ENCODE measurements at places on chromosomes 12 and 14.

- peaks cover 92% of the 10 kb centered on the region for H3K27me3 ChIP-seq
- peaks cover 2% of the 10 kb centered on the region for H3K36me3 ChIP-seq
- no peak for DNase-seq
- peaks cover 20% of the 10 kb centered on the region for H3K4me1 ChIP-seq
Observed at GRCh38 chr14:36520601-36521525, 831 bp upstream of the NKX2-1 start.

DNA sequence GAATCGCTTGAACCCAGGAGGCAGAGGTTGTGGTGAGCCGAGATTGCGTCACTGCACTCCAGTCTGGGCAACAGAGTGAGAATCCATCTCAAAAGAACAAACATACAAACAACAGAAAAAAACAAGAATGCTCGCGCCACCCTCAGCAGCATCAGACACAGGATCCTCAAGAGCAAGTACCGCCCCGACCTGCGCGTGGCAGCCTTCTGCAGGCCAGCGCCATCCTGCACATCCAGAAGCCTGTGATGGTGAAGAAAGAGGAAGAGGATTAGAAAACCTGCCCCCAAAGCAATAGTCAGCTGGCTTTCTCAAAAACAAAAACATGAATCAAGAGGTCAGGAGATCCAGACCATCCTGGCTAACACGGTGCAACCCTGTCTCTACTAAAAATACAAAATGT lies 30.0 kb upstream of the EID3 start:
- no peaks in the 10 kb centered on the region for H3K4me1 ChIP-seq
- no peak overlapping the region for H3K4me3 ChIP-seq
- no peaks in the 10 kb centered on the region for H3K27me3 ChIP-seq
- H3K27ac ChIP-seq: no peak overlapping the region
- DNase-seq: no peak
- H3K36me3 ChIP-seq: no peaks in the 10 kb centered on the region

GRCh38 chr12:19234981-19235871 lies 105.7 kb downstream of the PLEKHA5 start:
- no peak overlapping the region for H3K27ac ChIP-seq
- no peak for DNase-seq
- H3K27me3 ChIP-seq: no peaks in the 10 kb centered on the region
- H3K36me3 ChIP-seq: no peaks in the 10 kb centered on the region
- peaks cover 6% of the 10 kb centered on the region for H3K4me1 ChIP-seq
- H3K4me3 ChIP-seq: no peak overlapping the region

GRCh38 chr12:93125126-93125525 lies 196.0 kb upstream of the EEA1 start:
- no peak for DNase-seq
- no peaks in the 10 kb centered on the region for H3K4me1 ChIP-seq
- no peak overlapping the region for H3K27ac ChIP-seq
- H3K4me3 ChIP-seq: no peak overlapping the region
- no peaks in the 10 kb centered on the region for H3K36me3 ChIP-seq

- no peak overlapping the region for H3K4me3 ChIP-seq
- no peak overlapping the region for H3K27ac ChIP-seq
- DNase-seq: no peak
- H3K27me3 ChIP-seq: peaks cover 51% of the 10 kb centered on the region
- H3K4me1 ChIP-seq: no peaks in the 10 kb centered on the region
Observed at GRCh38 chr14:26599291-26599690, 1.5 kb upstream of the NOVA1 start.

GRCh38 chr12:114430306-114430705 lies 24.4 kb upstream of the TBX5 start:
- H3K4me1 ChIP-seq: no peaks in the 10 kb centered on the region
- peaks cover 26% of the 10 kb centered on the region for H3K27me3 ChIP-seq
- H3K4me3 ChIP-seq: no peak overlapping the region
- no peak overlapping the region for H3K27ac ChIP-seq
- H3K36me3 ChIP-seq: no peaks in the 10 kb centered on the region
- no peak for DNase-seq

DNA sequence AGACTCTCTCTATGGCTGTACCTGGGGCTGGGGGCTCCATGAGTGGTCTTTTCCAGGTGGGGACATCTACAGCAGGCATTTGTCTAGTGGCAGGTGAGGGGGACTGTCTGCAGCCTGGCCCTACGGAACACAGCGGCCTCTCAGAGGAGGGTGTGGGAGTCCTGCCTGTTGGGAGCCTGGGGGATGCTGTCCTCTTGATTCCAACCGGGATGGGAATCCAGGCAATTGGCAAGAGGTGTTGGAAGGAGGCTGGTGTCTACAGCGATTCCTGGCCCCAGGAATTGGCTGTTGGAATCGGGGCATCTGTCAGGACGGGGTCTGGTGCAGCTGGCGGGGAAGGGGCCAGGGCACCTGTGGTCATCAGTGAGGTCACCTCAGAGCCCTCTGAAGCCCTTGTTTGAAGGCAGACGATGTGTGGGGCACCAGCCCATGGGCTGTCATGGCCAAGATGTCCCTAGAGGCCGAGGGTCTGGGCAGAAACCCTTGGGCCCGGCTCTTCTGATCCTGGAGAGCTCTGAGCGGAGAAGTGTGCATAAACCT lies 386.3 kb downstream of the TMEM121 start:
- no peaks in the 10 kb centered on the region for H3K36me3 ChIP-seq
- no peak overlapping the region for H3K4me3 ChIP-seq
- H3K4me1 ChIP-seq: peaks cover 2% of the 10 kb centered on the region
- no peak overlapping the region for H3K27ac ChIP-seq
- H3K27me3 ChIP-seq: peaks cover 3% of the 10 kb centered on the region

DNA sequence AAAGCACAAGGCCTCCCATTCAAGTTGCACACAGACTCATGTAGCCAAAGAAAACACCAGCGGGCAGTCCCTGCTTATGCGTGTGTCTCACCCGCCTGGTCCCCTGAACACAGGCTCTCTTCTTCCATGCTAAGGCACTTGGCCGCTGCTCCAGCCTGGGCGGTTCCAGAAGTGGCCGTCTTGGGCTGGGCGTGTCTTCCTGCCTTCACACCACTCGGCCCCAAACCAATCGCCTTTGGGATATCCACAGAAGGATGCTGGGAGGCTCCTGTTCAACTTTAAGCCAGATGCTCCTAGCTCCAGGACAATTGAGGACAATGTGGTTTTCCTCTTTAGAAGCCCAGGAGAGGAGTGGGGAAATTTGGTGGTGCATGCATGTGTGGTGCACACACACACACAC lies 2.2 kb downstream of the SCARB1 start:
- no peaks in the 10 kb centered on the region for H3K27me3 ChIP-seq
- peaks cover 21% of the 10 kb centered on the region for H3K36me3 ChIP-seq
- peaks cover 17% of the 10 kb centered on the region for H3K4me1 ChIP-seq

DNA sequence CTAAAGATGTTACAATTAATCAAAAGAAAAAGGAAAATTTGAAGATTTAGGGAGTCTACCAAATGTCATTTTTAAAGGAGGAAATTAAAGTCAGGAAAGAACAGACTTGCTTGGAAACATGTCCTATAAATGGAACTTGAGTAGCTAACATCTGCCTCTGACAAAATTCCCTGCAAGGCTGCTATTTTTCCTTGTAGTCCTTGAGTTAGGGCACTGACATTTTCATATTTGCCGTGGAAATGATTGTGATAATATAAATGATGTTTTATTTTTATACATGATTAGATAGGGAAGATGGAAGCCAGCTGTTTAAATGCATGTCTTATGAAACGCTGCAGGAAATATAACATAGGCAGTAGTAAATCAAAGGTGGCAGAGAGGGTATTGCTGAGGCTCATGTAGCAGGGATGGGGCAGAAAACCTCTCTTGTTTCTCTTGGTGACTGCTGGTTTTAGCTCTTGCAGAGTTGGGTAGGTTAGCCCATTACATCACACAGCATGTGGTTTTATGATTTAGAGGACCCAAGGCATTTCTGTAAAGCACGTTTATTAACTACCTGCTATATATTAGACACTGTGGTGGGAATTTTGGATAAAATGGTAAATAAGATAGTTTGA lies 21.7 kb downstream of the NUBPL start:
- no peak overlapping the region for H3K27ac ChIP-seq
- peaks cover 9% of the 10 kb centered on the region for H3K4me1 ChIP-seq
- DNase-seq: no peak
- H3K27me3 ChIP-seq: no peaks in the 10 kb centered on the region
- H3K4me3 ChIP-seq: no peak overlapping the region

DNA sequence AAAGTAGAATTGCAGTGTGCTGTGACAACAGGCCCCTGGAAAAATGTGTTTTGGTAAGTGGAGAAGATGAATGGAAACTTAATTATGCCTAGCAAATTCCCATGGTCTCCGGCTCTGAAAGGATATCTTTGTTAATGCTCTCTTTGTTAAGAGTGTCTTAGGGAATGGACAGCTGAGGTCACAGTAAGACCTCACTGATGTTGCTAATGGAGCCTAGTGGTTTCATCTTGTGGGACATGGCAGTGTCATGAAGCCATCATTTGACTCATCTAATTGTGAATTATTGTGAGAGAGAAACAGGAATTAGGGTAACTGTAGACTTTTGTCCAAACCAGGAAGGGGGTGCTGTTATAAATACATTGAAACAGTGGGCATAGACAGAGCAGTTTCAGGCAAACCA lies 330.3 kb downstream of the TMTC2 start:
- peaks cover 2% of the 10 kb centered on the region for H3K4me1 ChIP-seq
- no peaks in the 10 kb centered on the region for H3K36me3 ChIP-seq
- DNase-seq: no peak
- H3K4me3 ChIP-seq: no peak overlapping the region
- no peaks in the 10 kb centered on the region for H3K27me3 ChIP-seq
- H3K27ac ChIP-seq: no peak overlapping the region

GRCh38 chr12:117900561-117900960 lies 68.2 kb downstream of the KSR2 start:
- no peak overlapping the region for H3K4me3 ChIP-seq
- H3K36me3 ChIP-seq: no peaks in the 10 kb centered on the region
- H3K27ac ChIP-seq: no peak overlapping the region
- peaks cover 4% of the 10 kb centered on the region for H3K27me3 ChIP-seq

DNA sequence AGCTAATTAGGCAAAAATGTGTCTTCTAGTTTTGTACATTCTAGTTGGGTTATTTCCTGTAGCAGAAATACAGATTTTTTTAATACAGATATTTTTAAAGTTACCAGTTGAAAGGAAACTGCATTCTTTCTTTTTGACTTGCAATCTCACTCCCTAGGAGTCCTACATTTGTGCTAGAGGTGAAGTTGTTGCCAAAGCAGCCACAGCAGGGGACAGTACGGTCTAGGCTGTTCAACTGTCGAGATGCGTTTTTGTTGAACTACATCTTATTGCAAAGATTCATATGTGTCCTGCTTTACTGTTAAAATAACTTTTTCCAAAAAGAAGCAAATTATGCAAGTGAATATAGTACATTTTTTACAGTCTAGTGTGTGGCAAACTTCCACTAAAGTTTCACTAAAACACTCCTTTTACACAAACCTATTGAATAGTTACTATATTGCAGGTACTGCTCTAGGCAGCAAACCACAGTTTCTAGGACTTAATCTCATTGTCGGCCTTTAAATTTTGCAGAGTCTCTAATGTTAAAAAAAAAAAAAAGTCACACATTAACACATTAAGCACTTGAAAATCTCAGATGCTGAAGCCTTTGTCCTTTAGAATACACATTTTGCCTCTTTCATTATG lies 30.2 kb upstream of the SRGAP1 start:
- peaks cover 3% of the 10 kb centered on the region for H3K36me3 ChIP-seq
- H3K27me3 ChIP-seq: peaks cover 14% of the 10 kb centered on the region
- DNase-seq: no peak
- H3K27ac ChIP-seq: peak overlapping the region; percentile 63
- H3K4me1 ChIP-seq: peaks cover 25% of the 10 kb centered on the region

GRCh38 chr12:83796531-83796930 lies 1109.8 kb downstream of the TMTC2 start:
- H3K4me3 ChIP-seq: no peak overlapping the region
- no peak overlapping the region for H3K27ac ChIP-seq
- H3K4me1 ChIP-seq: no peaks in the 10 kb centered on the region
- no peaks in the 10 kb centered on the region for H3K36me3 ChIP-seq

GRCh38 chr12:21644516-21644915 lies 13.1 kb downstream of the LDHB start:
- peaks cover 71% of the 10 kb centered on the region for H3K4me1 ChIP-seq
- H3K36me3 ChIP-seq: peaks cover 57% of the 10 kb centered on the region
- DNase-seq: no peak
- H3K27ac ChIP-seq: no peak overlapping the region
- no peak overlapping the region for H3K4me3 ChIP-seq
- H3K27me3 ChIP-seq: no peaks in the 10 kb centered on the region

- H3K36me3 ChIP-seq: peaks cover 4% of the 10 kb centered on the region
- peak overlapping the region; percentile 94 for H3K27ac ChIP-seq
- H3K4me1 ChIP-seq: peaks cover 30% of the 10 kb centered on the region
- DNase-seq: no peak
Observed at GRCh38 chr12:12788131-12788530, 2.7 kb downstream of the APOLD1 start.

- DNase-seq: no peak
- no peaks in the 10 kb centered on the region for H3K27me3 ChIP-seq
- H3K27ac ChIP-seq: no peak overlapping the region
- H3K4me3 ChIP-seq: no peak overlapping the region
- H3K36me3 ChIP-seq: peaks cover 13% of the 10 kb centered on the region
- peaks cover 31% of the 10 kb centered on the region for H3K4me1 ChIP-seq
Observed at GRCh38 chr12:50642035-50642451, 121.9 kb upstream of the ATF1 start.

DNA sequence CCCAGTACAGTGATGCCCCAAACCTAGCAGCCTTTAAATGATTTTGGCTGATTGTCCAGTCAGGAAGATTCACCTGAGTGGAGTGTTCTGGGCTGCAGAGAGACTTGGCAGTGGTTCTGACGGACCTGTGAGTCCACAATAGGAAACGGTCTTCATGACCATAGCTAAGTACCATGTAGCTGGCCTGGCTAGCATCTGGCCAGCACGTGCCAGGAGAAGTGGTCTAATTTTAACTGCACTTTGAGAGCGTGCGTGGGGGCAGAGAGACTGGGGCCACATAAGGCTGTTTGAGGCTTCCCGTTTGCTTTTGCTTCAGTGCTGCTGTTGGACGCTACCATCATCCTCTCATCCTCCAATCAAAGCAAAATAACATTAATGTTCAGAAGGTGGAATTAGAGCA lies 54.7 kb downstream of the PPM1A start:
- H3K4me3 ChIP-seq: no peak overlapping the region
- H3K27me3 ChIP-seq: no peaks in the 10 kb centered on the region
- peaks cover 2% of the 10 kb centered on the region for H3K36me3 ChIP-seq
- no peak for DNase-seq
- H3K27ac ChIP-seq: no peak overlapping the region
- peaks cover 2% of the 10 kb centered on the region for H3K4me1 ChIP-seq

- H3K36me3 ChIP-seq: no peaks in the 10 kb centered on the region
- no peak for DNase-seq
- peaks cover 30% of the 10 kb centered on the region for H3K4me1 ChIP-seq
- H3K4me3 ChIP-seq: no peak overlapping the region
- H3K27ac ChIP-seq: peak overlapping the region; percentile 30
Observed at GRCh38 chr12:89474615-89475014, 50.0 kb downstream of the GALNT4 start.

DNA sequence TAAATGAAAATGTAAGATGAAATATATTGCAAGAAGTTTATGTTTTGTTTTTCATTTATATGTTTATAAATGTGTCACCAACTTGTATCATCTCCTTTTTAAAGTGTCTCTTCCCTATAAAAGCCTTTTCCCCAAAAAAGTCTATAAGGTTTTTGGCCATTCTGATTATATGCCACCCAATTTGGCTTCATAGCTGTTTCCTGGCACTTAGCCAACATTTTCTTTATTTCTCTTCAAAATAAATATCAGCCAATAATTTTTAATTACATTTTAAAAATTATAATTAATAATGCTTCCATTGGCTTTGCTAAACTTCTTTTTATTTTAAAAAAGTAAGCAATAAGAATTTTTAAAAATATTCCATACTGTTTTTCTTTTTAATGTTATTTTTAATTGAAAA lies 171.8 kb downstream of the RASSF9 start:
- H3K36me3 ChIP-seq: no peaks in the 10 kb centered on the region
- no peaks in the 10 kb centered on the region for H3K4me1 ChIP-seq
- H3K27ac ChIP-seq: no peak overlapping the region
- H3K4me3 ChIP-seq: no peak overlapping the region

GRCh38 chr14:53599221-53599945 lies 357.2 kb downstream of the BMP4 start:
- H3K27ac ChIP-seq: no peak overlapping the region
- H3K4me3 ChIP-seq: no peak overlapping the region

Measured in activated naive CD8-positive, alpha-beta T cell treated with anti-CD3 and anti-CD28 coated beads for 36 hours (primary cell).